ENCODE measurements at places on chromosomes 11 and 22.

DNA sequence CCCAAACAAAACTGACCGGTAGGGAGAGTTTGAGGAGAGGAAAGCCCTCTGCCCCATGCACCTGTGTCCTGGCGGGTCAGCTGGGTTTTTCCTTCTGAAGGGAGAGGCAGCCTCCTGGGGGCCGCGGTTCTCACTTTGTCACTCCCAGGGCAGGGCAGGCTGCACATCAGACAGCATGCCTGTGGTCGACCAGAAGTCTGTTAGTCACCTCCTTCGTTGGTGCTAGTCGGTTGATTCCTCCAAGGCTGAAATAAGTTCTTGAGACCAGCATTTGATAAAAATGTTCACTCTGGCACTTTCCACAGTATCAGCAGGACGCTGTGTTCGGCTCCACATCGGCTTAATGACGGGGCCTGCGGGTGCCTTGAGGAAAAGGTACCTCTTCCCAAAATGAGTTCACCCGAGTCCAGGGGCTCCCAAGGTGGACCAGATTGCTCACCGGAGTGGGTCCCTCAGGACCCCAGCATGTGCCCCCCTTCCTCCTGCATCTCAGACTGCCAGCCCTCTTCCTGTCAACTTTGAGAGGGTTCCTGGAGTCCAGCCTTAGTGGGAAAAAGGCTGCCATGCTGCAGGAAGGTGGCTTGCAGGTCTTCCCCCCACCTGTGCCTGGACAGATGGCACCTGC is 373.7 kb upstream of the B3GAT1 start:
- no peak for DNase-seq

- DNase-seq: no peak
Observed at GRCh38 chr11:64070314-64070681, 34.6 kb downstream of the FLRT1 start.

DNA sequence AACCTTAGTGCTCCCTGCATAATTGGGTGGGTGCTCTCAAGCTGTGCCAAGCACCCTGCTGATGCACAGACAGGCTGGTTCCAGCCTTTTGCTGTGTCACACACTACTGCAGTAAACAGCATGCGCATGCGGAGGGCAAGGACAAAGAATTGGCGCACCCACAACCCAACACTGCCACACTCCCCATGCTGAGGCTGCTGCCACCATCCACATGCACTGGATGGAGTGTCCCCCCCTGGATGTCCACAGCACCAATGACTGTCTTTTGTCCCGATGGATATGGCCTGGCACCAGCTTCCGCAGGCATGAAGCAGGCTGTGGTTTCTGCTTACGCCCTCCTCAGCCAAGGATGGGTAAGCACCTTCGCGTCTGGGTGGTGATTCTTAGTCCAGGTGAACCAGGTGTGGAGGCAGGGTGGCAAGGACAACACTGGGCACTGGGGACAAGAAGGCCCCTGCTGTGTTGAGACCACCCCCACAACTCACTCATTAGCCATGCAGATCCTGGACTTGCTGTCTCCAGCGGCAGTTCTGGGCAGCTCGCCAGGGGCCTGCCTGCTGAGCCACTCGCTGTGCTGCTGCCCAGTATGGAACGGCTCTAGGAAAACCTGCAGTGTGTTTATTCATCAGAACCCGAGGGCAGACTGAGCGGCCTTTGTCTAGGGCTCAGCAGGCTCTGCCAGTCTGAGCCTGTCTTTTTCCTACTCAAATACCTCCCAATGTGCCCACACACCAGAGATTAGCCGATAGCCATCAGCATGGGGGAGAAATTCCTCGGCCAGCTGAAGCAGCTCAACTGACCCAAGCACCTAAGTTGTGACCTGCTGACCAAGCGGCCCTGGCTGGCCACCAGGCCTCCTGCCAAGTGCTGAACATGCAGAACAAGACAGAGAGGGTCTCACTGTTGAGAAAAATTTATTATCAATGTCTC is 8.2 kb upstream of the NAP1L4 start:
- DNase-seq: no peak

GRCh38 chr22:49718396-49718795 is 109.3 kb downstream of the BRD1 start:
- DNase-seq: no peak

- no peak for DNase-seq
Observed at GRCh38 chr22:50260434-50260800, 1.1 kb downstream of the MAPK12 start.

DNA sequence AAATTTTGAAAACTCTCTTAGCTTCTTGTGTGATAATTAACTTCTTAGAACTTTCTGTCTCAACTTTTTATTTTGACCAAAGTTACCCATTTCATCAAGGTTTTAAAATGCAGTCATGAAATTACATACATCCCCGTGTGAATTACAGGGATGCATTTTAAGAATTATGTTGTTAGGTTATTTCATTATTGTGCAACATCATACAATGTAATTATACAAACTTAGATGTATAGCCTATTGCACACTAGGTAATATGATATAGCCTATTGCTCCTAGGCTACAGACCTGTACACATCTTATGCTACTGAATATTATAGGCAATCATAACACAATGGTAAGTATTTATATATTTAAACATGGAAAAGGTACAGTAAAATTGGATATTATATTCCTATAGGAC is 228.1 kb upstream of the C11orf87 start:
- DNase-seq: no peak

- no peak for DNase-seq
Observed at GRCh38 chr11:47411884-47412746, 3.7 kb downstream of the SLC39A13 start.

GRCh38 chr22:47607486-47607885 is 845.0 kb downstream of the TBC1D22A start:
- no peak for DNase-seq

DNA sequence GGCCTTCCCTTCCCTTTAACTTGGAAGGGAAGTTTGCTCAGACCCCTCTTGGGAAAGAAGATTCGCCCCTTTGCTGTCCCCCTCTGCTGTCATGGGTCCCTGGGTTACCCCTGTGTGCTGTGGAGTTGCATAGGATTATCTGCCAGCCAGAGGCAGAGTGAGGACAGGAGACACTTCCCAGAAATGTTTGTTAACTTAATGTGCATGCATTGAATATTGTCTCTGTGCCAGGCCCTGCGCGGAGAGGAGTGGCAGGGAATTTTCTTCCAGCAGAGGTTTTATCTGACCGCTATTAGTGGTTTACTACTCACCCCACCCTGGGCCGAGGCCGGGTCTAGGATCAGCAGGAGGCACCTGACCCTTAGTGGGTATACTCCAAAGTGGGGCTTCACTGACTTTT is 894.8 kb downstream of the TBC1D22A start:
- DNase-seq: no peak

DNA sequence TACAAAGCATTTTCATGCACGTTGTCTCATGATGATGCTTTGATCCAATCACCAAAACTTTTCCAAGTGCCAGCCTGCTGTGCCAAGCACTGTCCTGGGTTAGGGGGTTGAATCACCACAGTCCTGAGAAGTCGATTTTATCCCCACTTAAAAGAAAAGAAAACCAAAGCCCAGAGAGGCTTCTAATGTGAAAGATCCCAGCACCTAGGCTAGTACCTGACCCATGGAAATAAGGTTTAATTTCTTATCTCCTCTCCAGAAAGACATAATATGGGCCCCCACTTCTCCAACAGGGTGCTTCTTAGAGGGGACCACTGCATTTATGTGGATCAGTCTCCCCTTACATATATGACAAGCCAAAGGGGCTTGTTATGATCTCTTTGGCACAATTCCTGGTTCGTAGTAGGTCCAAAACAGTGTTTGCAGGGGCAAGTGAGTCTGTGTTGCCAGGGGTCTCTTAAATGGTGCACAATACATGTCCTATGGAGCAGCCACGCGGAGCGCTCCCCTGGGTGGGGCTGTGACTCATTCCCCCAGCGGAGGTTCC is 1.9 kb upstream of the BCL9L start:
- no peak for DNase-seq

DNA sequence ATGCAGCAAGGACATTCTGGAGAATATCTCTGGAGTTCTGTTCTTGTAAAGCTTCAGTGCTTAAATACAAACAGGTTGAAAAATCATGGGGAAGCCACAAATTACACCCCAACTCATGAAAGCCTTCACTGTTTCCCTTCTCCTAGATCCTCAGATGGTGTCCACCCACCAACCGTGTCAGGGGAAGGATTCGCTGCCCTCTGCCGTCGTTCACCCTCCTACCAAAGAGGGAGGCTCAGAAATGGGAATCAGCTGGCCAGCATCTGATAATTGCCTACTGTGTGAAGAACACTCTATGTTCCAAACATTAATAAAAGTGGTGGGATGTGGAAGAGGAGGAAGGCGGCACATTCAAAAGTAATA is 7.4 kb upstream of the HEPACAM start:
- no peak for DNase-seq

GRCh38 chr11:47905358-47906059 is 57.4 kb upstream of the NUP160 start:
- DNase-seq: no peak

GRCh38 chr22:32558681-32559355 is 84.2 kb downstream of the FBXO7 start:
- DNase-seq: no peak

DNA sequence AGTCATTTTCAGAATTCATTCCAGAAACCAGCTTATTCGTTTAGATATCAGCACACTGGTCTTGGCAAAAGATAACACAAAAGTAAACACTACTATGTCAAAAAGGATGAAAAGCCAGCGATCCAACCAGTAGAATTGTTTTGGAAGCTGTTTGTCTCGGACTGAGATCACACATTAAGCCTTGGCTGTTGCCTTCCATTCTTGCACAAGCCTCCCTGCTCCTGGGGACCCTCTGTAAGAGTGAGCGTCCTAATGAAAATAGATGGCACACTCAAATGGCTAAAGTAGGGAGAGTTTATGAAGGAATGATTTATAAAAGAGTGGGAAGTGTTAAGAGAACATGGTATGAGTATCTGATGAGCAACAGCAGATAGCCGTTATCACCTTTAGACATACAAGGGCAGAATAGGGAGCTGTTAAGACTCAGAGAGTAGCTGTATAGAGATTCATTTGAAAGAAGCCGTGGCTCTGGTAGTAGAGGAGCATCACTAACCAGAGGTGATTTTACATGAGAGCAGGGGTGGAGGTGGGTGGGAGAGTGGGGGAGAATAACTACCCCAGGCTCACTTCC is 25.2 kb downstream of the PDE3B start:
- no peak for DNase-seq

- no peak for DNase-seq
Observed at GRCh38 chr11:114047327-114047726, 12.2 kb upstream of the ZBTB16 start.

- DNase-seq: no peak
Observed at GRCh38 chr11:126510621-126511370, 155.3 kb downstream of the ST3GAL4 start.

GRCh38 chr22:44131989-44132685 is 48.6 kb upstream of the PARVG start:
- no peak for DNase-seq

DNA sequence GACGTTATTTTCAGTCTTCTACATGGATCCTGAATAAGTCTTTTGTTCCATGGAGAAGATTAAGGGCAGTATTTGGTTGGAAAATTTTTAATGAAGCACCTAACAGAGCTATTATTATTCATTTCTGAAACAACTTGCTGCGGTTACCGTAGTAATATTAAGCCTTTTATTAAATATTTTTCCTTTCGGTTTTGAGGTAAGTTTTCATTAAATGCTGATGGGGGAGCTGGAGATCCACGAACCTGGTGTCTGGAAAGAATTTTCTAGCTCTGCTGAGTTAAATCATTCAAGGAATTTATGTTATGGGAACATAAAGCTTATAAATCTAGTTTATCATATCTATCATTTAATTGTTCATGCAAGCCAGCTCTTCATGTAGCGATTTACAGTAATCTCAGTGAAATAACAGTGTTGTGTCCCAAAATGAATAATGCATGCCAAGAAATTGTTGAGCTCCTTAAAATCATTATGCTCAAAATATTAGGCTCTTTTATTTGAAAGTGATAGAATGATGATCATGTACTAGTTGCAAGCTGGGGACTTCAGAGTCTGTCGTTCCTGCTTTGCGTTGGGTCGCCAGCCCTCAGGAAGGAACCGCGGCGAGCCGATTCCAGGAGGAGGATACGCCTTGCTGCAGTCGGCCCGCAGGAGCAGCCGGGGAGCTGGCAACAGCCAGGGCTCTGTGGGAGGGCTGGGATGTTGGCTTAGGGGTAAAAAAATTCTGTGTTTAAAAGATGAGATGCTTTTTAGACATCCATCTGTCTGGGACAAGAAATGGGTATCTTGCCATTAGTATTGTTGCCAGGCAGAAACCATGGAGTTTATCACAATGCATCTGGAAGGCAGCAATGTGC is 83.1 kb downstream of the TBC1D22A start:
- no peak for DNase-seq

DNA sequence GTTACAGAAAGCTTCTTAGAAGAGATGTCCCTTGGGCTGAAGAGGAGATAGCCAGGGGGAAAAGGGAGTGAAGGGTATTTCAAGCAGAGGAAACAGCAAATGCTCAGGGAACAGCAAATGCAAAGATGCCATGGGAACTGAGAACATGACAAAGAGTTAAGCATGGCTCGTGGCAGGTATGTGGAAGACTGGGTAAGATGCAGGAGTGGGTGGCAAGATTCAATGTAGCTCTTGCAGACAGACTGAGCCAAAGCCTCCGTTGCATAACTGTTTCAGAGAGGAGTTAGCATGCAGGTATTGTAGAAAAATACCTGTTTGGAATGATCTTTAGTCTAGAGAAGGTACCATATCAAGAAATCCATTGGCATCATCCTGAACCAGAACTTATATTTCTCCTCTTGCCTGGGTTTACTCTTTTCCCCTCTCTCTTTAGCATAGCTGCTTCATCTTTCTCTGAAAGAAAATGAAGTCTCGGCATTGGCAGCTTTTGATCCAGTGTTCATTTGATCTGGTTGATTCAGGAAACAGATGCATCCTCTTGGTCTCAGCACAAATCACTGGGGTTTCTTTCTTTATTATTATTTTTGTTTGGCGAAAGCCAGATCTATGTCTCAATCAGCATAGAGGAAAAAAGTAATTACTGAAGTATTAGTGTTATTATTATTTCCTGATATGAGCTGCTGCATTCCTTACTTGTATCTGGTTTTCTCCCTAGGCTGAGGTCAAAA is 41.7 kb upstream of the NUP160 start:
- DNase-seq: no peak

- no peak for DNase-seq
Observed at GRCh38 chr11:15048616-15049015, 24.8 kb upstream of the CALCB start.

- DNase-seq: no peak
Observed at GRCh38 chr11:115682888-115683287, 178.7 kb upstream of the CADM1 start.

- no peak for DNase-seq
Observed at GRCh38 chr22:48103126-48103875, 1340.9 kb downstream of the TBC1D22A start.

DNA sequence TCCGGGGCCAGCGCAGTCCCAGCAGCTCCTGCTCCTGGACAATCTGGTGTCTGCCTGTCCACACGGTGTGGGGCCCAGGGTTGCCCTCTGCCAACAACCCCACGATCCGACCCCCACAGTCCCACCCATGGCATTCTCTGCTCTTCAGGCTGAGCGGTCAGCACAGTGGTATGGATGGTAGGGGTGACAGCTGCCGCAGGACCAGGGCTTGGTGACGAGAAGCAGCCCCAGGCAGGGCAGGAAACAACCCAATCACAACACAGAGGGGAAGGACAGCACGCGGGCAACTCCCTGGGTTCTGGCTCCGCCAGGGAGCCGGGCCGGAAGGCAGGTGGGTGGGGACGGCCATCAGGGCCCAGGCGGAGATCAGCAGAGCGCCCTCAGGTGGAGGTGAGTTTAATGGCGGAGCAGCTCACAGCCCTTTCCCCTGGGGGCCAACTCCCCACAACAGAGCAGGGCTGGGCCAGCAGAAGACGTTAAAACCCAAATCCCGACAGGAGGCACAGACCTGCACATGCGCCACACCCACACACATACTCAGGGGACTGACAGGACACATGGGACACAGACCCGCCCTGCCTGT is 5.3 kb upstream of the CHADL start:
- DNase-seq: no peak

GRCh38 chr11:12981676-12982522 is 27.2 kb upstream of the RASSF10 start:
- no peak for DNase-seq
